GM04504 (cell line): ENCODE measurements at places on chromosomes 2 and 18.

DNA sequence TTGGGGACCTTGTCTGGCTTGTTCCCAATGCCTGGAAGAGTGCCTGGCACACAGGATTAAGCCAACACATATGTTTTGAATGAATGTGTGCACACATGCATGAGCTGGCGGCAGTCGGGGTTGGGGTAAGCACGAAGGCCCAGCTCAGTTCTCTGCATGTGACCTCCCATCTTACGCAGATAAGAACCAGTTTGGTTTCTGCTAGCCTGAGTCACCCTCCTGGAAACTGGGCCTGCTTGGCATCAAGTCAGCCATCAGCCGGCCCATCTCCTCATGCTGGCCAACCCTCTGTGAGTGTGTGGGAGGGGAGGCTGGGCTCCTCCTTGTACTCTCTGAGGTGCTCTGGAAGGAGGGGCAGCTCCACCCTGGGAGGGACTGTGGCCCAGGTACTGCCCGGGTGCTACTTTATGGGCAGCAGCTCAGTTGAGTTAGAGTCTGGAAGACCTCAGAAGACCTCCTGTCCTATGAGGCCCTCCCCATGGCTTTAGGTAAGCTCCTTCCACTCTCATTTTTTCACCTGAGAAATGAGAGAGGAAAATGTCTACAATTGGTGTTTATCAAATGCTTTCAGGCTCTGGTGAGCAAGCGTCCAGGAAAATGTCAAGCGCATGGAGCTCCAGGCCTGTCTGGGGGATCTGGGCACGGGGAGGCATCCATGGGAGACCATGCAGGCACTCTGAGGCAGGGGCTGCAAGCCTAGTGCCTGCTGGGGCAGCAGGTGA lies 9.7 kb upstream of the IL1RN start:
- peak; percentile 48 for DNase-seq

GRCh38 chr18:67574749-67575148 lies 58.2 kb upstream of the DSEL start:
- no peak for DNase-seq

DNA sequence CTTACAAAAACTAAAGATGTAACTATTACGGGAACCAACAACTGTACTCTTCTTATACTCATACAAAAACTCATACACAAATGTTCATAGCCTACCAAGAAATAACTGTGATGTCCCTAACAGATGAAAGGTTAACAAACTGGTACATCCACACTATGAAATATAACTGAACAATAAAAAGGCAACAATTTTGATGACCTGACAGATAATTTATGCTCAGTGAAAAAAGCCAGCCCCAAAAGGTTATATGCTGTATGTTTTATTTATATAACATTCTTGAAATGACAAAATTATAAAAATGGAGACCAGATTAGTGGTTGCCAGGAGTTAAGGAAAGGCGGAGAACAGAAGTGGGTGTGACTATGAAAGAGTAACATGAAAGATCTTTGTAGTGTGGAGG lies 31.3 kb downstream of the REV1 start:
- DNase-seq = no peak

DNA sequence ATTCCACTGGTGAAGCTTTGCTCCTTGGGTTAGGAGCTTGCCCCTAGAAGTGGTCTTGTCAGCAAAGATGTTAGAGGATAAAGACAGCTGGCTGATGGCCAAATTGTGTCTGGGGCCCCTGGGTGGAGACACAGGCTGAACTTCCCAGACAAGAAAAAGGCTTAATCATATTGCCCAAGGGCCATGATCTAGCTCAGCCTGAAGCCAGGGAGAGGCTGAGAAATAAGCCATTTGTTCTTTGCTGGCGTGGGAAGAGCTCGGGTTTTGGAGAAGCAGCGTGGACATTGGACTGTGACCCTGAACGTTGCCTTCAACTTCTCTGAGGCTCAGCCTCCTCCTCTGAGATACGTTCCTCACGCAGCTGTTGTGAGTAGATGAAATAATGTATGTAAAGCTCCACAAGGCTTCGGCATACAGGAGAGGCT lies 153.0 kb downstream of the ZFP36L2 start:
- DNase-seq = no peak

DNA sequence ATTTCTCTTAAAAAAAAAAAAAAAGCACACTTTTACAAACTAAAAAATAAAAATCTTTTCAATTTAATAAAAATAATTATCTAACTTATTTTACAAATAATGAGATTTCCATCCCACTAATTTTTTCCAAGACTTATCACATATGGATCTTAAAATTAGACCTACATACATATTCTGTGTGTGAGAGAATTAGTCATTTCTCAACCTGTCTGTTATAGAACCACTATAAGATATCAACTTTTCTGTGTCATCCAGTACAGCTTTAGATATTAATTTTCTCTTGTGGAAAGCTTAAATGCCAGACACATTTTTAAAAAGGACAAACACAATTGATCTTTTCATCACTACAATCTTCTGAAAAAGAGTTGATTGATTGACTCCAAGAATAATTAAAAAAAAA lies 38.1 kb downstream of the FANCL start:
- DNase-seq = no peak

DNA sequence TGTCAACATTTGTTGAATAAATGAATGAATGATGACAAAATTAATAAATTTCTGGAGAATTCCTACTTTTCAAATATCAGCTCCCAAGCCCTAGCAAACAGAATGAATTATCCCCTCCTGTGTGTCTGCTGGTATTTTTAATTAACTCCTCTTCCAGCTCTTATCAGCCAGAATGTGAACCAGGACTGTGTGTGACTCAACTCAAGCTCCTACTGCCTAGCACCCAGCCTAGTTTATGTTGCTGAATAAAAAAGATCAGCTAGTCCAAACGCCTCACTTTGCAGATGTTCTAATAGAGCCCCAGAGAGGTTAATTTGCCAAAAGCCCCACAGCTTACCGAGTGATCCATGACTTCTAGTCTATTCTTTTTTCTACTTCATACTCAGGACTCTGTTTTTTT lies 50.3 kb downstream of the RABL2A start:
- DNase-seq = no peak

DNA sequence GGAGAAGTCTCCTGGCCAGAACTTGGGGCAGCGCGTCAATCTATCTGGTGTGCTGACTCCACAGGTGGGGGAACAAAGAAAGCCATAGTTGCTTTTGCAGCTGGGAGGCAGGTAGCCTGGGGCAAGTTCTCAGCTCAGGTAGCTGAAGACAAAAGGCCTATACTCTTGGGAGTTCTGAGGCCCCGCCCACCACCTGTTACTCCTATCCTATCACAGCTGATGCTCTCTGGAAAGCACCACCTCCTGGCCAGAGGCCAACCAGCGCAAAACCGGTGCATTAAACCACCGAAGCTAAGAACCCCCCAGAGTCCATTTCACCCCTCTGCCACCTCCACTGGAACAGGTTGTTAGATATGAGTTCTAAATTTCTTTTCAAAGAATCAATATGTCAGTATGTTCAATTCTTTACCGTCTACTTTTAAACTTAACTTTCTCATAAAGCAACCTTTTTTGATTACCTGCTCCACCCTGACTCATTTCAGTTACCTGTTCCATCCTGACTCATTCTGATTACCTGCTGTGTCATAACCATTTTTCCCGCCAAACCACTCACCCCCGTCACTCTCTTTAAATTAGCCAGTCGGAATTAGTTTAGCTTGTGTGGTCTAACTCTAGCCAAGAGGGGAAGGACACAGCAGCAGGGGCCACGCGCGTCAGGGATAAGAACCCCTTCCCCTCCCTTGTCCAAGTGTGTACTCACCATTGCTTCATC lies 43.4 kb downstream of the UPP2 start:
- no peak for DNase-seq

GRCh38 chr2:157056200-157056676 lies 201.3 kb upstream of the GALNT5 start:
- no peak for DNase-seq

GRCh38 chr2:100615886-100616285 lies 53.1 kb downstream of the PDCL3 start:
- no peak for DNase-seq

GRCh38 chr2:199907008-199907714 lies 3.9 kb upstream of the C2orf69 start:
- no peak for DNase-seq

- DNase-seq = no peak
These were observed 1830.9 kb upstream of the PIK3C3 start for GRCh38 chr18:40124107-40124506.

DNA sequence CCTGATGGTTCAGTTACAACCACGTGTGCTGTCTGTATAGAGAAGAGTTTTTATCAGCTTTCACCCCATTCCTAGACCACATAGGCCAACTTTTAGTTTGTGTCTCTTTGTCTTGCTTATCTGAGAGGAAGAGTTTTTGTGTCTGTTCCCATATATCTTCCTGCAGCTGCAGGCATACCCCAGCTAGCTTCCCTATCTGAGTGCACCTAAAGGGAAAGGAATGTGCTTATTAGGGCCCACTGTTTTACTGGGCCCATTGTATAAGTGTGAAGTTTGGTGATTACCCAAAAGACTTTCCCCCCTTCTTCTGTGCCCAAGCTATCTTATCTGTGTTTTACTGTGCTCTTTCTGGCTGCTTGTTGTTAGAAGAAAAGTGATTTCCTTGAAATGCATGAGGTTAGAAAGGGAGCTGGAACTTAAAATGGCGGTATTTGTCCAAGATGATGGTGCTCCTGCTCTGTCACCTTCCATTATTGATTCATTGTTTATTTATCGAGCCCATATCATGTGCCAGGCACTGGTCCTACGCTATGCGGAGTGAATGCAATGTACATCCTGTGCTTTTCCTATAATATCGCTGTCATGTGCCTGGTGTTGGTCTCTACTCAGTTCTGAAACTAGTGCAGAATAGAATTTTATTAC lies 57.2 kb downstream of the NYAP2 start:
- DNase-seq = no peak

- DNase-seq = no peak
These were observed 23.4 kb downstream of the MYO7B start for GRCh38 chr2:127558911-127559310.

DNA sequence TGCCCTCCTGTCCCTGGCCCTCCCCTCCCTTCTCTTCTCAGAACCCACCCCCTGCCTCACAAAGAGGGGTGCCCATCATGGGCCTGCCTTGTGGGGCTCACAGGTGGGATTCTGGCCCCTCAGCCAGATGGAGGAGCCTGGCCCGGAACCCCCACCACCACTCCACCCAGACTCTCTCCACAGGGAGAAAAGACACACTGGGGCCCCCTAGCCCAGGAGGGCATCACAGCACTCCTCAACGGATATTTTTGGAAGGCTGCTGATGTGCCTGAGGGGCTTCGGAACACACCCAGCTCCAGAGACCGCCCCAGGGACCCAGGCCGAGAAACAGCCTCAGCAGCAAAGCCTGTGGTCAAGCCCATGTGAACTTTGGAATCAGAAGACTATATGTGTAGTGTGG lies 9.9 kb downstream of the KCNIP3 start:
- no peak for DNase-seq

GRCh38 chr2:113886479-113887008 lies 3.3 kb upstream of the ACTR3 start:
- peak; percentile 77 for DNase-seq

- DNase-seq = no peak
These were observed 357.9 kb upstream of the NRP2 start for GRCh38 chr2:205324355-205324754.

- DNase-seq = no peak
These were observed 13.2 kb downstream of the SRSF7 start for GRCh38 chr2:38737925-38738324.

GRCh38 chr2:234341306-234341985 lies 155.4 kb downstream of the ARL4C start:
- no peak for DNase-seq

DNA sequence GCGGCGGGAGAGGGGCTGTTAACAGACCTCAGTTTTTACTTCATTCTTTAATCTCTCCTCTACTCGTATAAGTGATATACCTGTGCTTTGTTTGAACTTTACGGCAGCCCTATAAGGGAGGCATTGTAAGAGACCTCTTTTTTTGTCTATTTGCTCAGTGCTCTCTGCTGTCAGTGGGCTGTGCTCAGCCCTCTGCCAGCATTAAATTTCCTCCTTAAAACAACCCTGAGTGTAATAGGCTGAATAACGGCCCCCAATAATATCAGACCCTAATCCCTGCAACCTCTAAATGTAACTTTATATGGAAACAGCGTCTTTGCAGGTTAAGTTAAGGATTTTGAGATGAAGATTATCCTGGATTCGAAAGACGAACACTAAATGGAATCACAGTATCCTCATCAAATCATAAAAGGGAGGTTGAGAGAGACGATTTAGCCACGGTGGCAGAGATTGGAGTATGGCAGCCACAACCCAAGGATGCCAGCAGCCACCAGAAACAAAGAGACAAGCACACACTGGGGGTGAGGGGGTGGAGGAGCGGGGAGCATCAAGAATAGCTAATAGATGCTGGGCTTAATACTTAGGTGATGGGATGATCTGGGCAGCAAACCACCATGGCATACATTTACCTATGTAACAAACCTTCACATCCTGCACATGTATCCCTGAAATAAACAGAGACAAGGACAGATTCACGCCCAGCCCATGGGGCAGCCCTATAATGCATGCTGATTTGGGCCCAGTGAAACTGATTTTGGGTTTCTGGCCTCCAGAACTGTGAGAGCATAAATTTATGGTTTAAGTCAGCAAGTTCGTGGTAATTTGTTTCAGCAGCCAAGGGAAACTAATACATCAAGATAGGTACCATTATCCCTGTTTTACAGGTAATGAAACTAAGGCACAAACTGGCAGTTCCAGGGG lies 894 bp upstream of the FARSB start:
- no peak for DNase-seq

GRCh38 chr2:105919191-105919811 lies 174.6 kb downstream of the NCK2 start:
- DNase-seq = no peak

GRCh38 chr2:163259489-163259888 lies 420.9 kb upstream of the KCNH7 start:
- no peak for DNase-seq

DNA sequence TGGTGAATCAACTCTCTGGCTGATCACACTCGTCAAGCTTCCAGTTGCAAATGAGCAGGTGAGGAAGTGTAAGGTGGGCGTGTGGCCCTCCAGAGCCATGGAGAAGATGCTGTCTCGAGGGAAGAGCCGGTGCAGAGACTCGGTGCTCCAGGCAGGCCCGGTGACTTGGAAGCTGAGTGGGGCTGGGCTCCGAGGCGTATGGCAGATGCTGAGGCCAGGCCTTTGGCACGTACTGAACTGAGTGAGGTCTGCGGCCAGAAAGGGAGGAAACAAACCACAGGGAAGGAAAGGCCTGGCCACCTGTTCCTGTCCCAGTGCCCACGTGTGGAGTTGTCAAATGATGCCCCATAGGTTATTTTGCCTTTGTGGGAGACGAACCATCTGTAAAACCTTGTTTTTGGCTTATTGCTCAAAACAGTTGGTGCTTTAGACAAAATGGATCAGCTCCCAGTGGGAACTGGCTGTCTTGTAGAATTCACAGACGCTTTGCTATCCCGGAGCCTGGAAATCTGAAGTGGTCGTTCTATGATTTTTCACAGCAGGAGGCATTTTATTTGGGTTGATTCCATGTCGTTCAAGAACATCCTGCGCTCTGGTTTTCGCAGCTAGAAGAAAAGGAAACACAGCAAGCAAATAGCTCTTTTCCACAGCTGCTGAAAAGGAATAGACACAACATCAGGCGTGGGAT lies 117.5 kb upstream of the TMEM18 start:
- DNase-seq = no peak

GRCh38 chr2:110768591-110768990 lies 36.2 kb downstream of the ACOXL start:
- no peak for DNase-seq

GRCh38 chr18:59359576-59359952 lies 499 bp upstream of the LMAN1 start:
- no peak for DNase-seq
